ENCODE measurements at places on chromosomes 12 and 14.

- peak; percentile 83 for DNase-seq
Observed at GRCh38 chr12:2634471-2634870, 160.3 kb upstream of the FKBP4 start.

- no peak for DNase-seq
Observed at GRCh38 chr12:55695349-55695748, 12.4 kb downstream of the ITGA7 start.

DNA sequence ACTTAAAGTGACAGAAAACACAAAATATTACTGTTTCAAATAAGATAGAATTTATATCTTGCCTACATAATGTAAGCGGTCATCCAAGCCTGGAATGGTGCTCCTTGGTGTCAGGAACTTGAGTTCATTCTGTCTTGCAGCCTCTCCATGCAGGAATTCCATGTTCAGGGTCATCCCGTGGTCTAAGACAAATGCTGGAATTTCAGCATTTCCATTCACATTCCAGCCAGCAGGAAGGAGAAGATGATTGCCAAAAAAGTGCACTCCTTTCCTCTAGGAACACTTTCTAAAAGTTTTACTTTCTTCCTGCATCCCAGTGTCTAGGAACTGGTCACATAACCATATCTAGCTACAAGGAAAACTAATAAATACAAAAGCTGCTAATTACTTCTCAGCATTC, 106.3 kb downstream of the PTPRO start:
- no peak for DNase-seq

DNA sequence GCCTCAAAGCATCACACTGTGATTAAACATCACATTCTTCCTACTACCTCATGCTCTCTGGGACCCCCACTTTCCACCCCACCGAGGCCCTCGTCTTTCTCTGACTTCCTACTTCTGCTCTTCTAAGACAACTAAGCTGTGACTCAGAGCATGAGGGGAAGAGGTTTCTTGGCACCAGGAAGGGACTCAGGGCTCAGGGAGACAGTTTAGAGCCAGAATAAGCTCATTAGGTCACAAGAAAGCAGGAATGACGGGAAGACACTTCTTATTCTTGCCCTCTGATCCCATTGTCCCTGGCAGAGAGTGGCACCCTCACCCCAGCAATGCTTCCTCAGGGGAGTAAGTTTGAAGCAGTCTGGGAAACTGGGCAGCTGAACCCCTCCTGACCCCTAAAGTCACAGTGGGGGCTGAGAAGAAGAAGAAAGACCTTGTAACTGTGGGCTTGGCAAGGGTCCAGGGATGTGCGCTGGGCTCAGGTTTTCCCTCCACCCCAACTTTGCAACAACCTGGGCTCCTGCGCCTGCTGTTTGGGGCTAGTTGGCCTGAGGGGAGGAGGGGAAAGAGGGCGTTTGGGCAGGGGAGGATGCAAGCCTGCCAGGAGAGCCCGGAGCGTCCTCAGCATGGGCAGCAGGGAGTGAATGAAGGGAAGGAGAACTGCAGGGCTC, 64.6 kb upstream of the ACTN1 start:
- peak; percentile 87 for DNase-seq

GRCh38 chr12:108193917-108194316, 64.8 kb downstream of the WSCD2 start:
- DNase-seq: peak; percentile 46
